ENCODE measurements at places on chromosomes 4 and X.

GRCh38 chr4:39699687-39700409, 1.9 kb downstream of the UBE2K start:
- DNase-seq = no peak

DNA sequence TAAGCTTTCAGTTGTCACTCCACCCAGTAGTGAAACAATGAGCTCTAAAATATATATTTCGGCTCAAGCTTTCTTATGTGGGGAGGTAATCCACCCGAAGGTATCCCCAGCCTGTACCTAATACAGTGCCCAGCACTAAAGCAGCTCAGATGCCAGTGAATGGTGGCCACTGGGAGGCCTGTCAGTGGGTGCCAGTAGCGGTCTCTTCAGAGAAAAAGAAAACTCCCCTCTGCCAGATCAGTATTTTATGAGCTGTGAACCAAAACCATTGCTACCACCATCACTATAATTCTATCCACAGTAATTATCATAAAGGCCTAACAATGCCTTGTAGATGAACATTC, 835 bp upstream of the NFKB1 start:
- DNase-seq = no peak

- no peak for DNase-seq
Observed at GRCh38 chrX:45903781-45904201, 641.4 kb downstream of the ZNF674 start.

DNA sequence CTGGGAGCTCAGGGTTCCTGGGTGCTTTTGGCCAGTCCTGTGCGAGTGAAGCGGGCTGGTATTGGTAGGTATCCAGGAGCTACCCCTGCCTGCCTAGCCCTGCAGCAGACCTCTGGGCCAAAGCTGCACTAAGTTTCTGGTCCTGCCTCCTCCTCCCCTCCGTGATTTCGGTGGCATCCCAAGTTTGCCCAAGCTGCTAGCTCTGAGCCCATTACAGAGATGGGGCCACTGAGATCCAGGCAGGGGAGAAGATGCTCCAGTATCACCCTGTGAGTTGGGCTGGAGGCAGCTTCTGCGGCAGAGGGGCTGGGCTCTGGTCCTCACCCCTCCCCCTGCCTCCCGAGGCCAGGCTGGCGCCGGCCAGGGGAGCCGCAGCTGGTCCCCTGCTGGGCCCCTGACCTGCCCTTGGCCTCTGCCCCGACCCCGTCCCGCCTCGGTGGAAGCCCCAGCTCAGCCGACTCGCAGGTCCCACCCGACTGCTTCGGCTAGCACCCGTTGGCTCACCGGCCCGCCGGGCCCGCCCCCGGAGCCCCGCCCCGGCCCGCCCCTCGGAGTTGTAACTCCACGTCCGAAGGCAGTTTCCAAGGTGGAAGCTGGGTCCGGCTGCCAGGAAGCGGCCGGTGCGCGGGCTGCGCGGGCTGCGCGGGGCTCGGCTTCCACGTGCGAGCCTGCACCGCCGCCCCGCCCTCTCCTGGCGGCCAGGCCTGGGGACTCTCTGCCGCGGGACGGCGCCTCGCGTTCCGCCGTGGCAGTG, at the start of gene DUSP9:
DUSP9 (plus strand) TSS at position 584 of the 754 bp plus-strand sequence. CDS start 751 bp downstream, outside the sequence.
- DNase-seq = peak; percentile 33

DNA sequence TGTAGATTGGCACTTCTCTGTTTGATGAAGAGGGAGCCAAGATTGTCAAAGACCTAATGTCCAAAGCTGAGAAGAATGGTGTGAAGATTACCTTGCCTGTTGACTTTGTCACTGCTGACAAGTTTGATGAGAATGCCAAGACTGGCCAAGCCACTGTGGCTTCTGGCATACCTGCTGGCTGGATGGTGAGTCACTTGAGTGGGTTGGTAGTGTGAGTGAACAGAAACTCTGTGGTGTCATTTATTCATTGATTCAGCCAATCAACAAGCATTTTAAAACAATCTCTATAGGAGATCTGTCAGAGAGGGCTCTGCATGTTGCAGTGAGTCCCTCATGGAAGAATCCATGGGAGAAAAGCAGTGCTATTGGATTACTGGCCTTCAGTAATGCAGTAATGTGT, 16.3 kb downstream of the TAF9B start:
- no peak for DNase-seq

- no peak for DNase-seq
Observed at GRCh38 chr4:3364199-3364598, 71.4 kb downstream of the RGS12 start.

- peak; percentile 9 for DNase-seq
Observed at GRCh38 chrX:82813671-82814078, 694.4 kb upstream of the POU3F4 start.

GRCh38 chr4:45484740-45485139, 639.1 kb downstream of the GABRG1 start:
- DNase-seq = no peak

- no peak for DNase-seq
Observed at GRCh38 chr4:16250661-16251365, 24.5 kb upstream of the TAPT1 start.

GRCh38 chrX:13502590-13502989, 66.8 kb upstream of the EGFL6 start:
- no peak for DNase-seq

DNA sequence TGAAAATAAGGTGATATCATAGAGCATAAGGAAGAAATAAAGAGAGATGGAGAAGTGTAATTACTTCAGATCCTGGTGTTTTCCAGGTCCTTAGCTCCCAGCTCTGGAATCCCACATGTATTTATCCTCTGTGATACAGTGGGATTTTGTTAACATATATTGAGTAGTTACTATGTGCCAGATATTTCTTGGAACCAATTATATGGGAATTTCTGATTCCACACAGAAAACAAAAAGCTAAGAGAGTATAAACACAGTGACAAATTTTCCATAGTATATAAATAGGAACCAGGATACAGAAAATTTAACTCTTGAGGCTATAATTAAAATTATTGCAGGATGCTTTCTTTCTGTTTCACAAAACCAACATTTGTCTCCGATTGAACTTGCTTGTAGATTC, 1067.5 kb downstream of the PCDH7 start:
- no peak for DNase-seq

- no peak for DNase-seq
Observed at GRCh38 chrX:15653961-15654360, 10.6 kb downstream of the CLTRN start.

DNA sequence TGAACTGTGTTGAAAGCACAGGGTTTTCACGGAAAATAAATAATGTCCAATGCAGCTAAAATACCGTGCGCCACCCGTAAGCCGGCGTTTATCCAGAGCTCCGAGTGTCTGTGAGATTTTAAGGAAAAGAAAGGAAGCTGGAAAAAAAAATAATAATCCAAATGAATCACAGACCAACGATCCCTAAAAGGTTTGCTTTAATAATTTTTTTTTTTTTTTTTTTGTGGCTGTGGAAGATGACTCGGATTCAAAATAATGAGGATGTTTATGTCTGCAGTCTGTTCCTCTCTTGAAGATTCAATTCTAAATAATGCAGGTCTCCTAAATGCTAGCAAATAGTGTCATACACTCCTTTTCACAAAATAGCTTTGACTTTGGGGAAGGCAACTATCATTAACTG, 84.6 kb upstream of the PPP2R3B start:
- no peak for DNase-seq

- no peak for DNase-seq
Observed at GRCh38 chr4:82467471-82467870, 37.1 kb downstream of the ENOPH1 start.

DNA sequence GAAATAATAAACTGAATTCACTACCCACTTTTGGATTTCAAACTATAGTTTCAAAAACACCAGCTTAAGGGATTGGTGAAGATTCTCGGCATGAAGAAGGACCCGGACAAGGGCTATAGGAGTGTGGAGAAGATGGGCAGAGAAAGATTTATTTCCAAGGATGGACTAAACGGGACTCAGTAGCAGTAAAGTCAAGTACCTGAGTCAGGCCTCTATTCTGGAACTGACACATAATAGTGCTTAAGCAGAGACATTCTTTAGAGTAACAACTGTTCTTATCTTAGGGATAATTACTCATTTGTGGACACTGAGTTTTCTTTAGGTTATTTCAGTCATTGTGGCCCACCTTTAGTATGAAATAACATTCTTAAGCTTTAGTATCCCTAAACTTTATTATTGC, 134.6 kb downstream of the GATB start:
- no peak for DNase-seq

Data from NCI-H446 (cell line).